ENCODE measurements at places on chromosomes 1 and 21.

- no peak for DNase-seq
Observed at GRCh38 chr1:27157194-27157593, 2.3 kb upstream of the SLC9A1 start.

DNA sequence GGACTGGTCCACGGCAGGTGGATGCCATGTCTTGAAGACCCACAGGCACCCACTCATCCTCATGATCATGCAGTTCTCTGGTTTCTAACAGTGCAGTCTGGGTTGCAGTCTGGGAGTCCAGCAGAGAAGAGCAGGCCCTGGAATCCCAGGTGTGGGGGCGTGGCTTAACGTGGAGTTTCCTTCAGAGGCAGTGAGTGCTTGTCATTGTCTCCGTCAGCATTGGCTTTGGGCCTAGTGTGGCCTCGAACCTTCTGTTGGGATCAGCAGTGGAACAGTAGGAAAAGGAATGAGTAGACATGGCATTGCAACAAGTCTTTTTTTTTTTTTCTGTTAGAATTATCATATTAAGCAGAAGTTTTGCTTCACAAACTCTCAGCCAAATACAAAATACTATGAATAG, 12.8 kb downstream of the LGALS8 start:
- DNase-seq = no peak

GRCh38 chr1:61332196-61332753, 249.9 kb downstream of the NFIA start:
- DNase-seq = no peak

- no peak for DNase-seq
Observed at GRCh38 chr1:28783363-28783762, 28.6 kb upstream of the OPRD1 start.

DNA sequence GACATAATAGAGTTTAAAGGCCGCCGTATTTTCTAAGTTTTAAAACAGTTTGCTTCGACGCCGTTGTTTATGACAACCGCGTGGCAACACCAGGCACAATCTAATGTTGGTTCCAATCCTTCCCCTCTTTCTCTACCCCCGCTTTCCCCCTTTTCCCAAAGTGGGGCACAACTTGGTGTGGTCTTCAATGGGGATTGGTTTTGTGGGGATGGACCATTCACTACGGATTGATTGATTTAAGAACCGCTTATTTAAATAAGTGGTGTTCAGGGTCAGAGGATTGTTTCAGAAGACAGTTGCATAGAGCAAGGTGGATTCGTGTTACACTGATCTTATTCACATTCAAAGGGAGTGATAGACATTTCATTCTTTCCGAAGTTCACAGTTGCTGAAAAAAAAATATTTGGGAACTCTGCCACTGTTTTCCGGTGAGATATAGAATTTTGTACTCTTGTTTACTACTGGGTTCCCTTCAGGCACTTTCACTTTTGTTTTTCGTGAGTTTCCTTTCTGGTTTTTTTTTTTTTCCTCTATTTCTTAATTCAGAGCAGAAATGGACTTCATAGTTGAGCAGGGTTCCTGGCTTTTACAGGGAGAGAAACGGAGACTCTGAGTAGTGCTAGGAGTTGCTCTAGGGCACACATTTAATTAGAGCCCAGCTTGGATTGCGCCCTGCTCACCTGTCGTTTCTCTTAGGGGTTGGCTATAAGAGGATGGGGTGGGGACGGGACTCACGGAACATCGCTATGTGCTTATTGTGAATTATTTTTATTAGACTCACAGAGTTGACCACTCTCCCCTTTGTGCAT, 79.6 kb upstream of the AK4 start:
- no peak for DNase-seq

- DNase-seq = peak; percentile 79
Observed at GRCh38 chr1:39609618-39610331, 29.7 kb downstream of the HEYL start.

DNA sequence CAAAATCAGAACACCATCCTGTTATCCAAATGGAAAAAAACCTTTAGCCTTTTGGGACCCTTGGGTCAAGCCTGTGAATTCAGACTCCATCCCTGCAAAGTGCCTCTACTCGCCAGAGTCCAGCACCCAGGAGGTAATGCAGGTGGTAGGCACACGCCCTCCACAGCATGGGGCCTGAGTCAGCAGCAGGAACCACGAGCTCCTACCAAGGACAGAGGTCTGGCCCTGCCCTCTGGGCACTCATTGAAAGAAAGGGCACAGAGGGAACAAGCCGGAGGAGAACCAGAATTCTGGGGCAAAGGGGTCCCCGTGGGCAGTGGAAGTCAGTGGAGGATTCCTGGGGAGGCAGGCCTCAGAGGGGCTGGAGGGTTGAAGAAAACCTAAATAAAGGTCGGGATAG, 438.1 kb downstream of the NPHP4 start:
- no peak for DNase-seq

DNA sequence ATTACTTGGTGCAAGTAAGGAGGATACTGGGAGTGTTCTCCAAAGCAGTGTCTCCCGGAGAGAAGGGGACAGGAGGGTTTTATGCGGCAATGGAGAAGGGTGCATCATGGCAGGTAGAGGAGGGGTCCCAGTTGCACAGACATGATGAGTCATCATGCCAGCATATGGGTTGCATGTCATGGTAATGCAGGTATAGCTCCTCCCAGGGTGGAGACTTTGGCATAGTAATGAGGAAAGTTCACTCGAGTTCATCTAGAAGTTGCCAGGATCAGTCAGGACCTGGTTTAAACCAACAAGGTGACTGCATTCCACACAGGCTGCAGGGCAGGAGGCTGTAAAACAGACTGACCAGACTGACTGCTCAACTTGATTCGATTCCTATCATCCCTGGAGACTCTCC, 355.7 kb upstream of the DUSP10 start:
- no peak for DNase-seq

DNA sequence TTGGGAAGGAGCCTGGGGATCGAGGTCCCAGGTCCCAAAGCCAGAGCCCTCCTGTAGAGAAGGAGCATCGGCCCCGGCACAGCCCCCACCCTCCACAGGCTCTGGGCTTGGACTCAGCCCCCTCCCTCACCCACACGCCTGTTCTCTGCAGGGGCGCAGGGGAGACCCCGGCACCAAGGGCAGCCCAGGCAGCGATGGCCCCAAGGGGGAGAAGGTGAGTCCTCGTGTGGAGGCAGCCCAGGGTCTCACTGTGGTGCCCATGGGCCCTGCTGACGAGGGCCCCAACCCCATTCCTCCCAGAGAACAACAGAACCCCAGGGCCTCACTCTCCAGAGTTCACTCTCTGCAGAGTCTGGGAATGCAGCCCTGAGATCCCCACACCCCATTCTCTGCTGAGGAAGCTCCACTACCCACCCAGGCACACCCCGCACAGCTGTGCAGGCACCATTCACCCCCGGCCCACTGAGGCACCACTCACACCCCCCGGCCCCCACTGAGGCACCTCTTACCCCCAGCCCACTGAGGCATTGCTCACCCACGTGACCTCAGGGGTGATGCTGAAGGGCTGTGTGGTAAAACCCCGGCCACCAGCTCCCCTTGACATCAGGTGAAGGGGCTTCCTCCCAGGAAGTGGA, 21.8 kb downstream of the COL6A2 start:
- DNase-seq = no peak

- no peak for DNase-seq
Observed at GRCh38 chr1:201537891-201538611, 876 bp upstream of the NAV1 start.

Measured in head of caudate nucleus (tissue), 42 donors.